ENCODE measurements at places on chromosomes 5 and 9. TPM values are rescaled to one million over a fixed set of nuclear protein-coding genes. Genes with fewer than 3 reads are reported as not detected.

The DMRT2 gene
- not detected for polyA plus RNA-seq

DNA sequence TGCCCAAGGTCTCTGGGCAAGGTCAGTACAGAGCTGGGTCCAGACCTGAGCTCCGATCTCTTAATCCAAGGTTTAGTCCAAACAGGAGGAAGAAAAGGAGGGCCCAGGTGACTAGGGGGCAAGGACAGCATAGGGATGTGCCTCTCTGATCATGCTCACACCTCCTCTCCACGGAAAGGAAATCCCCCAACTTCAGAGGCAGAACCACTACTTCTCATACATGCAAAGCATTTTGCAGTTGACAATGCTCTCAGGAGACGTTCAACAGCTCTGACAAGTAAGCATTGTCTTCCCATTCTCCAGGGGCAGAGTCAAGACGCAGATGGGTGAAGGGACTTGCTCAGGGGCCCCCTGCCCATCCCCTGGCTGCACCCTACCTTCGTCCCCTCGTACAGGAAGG is 8.7 kb upstream of the CORO2A start:
- DNase-seq, result no peak

- DNase-seq, result no peak
Measured at GRCh38 chr5:6343951-6344592, 34.3 kb downstream of the MED10 start.

The FYB1 gene
- 4.6 TPM for polyA plus RNA-seq

The NRG2 gene
- 7.4 TPM for polyA plus RNA-seq

Measured in left lung (tissue), 14 donors.